ENCODE measurements at places on chromosomes 6 and 20.

GRCh38 chr6:44969446-44970185, 358.5 kb upstream of the RUNX2 start:
- DNase-seq = no peak

DNA sequence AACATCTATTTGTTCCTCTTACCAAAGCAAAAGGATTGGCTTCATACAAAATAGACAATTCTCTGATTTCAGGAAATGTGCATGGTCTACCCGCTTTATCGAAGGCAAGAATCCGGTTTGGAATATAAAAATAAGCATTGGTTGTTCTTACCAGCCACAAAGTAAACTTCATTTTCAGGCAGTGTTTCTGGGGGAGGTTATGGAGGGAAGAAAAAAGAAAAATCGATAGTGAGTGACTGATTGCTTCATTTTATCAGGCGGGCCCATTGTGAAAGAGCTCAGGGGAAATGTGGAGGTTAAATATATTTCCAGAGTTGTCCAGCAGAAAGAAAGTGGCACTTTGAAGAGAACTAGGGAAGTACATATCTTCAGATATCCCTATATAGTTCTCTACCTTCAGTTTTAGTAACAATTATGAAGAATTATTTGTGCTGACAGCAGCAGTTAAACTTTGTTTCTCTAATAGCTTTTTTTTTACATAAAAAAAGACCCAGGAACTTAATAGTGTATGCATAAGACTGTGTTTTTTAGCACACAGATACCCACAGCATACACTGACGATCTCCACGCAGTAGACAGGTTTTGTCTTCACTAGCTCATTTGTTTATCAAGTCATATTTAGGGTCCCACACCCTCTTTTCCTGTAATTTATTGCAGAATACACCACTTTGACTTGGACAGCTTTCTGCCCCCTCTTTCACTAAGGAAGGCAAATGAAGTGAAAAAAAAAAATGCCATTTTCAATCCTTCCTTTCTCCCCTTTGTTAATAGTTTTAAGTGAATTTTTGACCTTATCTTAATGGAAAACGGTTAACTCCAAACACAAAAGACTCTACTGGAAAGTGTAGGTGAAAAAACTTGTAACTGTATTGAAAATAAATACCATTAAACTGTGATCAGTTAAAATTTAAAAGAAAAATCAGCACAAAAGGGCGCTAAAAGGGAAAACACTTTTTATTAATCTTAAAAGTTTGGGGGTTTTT, 2.9 kb downstream of the POU3F2 start:
- no peak for DNase-seq

GRCh38 chr6:3426091-3426926, 30.5 kb downstream of the SLC22A23 start:
- no peak for DNase-seq

DNA sequence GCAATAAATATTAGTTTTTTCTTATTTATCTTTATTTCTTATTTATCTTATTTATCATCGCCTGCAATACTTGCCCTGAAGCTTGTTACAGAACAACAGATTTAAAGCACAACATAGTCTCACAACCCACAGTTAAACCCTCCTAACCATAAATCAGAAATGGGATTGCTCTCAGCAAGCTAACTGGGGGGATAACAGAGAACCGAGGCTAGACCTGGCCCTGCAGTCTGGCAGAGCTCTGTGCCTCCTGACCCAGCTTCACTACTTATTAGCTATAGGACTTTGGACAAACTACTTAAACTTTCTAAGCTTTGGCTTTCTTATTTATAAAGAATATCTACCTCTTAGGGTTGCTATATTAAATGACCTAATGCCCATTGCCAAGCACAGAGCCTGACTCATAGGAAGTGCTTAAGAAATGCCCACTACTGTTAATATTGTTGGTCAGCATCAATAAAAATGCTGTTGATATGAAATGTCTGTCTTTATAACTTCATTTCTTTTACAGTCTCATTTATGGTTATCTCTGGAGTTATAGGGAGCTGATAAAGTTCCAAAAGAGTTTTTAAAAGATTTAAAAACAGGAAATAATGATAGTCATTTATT, 87.9 kb upstream of the BEND6 start:
- DNase-seq = no peak

GRCh38 chr20:44911264-44911921, 1.5 kb downstream of the PABPC1L start:
- DNase-seq = peak; percentile 28

DNA sequence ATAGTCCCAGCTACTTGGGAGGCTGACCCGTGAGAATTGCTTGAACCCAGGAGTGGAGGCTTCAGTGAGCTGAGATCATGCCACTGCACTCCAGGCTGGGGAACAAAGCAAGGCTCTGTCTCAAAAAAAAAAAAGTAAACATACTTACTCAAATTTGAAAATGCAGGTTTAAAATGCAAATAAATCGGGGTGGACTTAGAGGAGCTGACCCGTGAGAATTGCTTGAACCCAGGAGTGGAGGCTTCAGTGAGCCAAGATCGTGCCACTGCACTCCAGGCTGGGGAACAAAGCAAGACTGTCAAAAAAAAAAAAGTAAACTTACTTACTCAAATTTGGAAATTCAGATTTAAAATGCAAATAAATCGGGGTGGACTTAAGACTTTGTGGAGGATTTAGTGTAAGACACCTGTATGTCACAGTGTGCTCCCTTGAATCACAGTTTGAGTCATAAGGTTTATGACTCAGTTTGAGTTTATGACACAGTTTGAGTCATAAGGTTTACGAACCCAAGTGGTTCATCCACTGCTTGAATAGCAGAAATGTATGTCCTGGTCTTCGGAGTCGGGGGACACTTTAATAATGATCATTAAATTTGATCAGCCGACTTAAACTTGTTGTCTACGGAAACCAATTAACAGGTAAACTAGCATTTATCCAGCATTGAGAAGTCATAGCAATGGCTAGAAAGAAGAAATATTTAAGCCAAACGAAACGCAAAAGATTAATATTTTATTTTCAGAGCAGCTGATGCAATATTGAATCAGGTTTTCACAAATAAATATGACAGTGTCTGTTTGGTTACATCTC, 6.8 kb upstream of the MRPS10 start:
- no peak for DNase-seq

DNA sequence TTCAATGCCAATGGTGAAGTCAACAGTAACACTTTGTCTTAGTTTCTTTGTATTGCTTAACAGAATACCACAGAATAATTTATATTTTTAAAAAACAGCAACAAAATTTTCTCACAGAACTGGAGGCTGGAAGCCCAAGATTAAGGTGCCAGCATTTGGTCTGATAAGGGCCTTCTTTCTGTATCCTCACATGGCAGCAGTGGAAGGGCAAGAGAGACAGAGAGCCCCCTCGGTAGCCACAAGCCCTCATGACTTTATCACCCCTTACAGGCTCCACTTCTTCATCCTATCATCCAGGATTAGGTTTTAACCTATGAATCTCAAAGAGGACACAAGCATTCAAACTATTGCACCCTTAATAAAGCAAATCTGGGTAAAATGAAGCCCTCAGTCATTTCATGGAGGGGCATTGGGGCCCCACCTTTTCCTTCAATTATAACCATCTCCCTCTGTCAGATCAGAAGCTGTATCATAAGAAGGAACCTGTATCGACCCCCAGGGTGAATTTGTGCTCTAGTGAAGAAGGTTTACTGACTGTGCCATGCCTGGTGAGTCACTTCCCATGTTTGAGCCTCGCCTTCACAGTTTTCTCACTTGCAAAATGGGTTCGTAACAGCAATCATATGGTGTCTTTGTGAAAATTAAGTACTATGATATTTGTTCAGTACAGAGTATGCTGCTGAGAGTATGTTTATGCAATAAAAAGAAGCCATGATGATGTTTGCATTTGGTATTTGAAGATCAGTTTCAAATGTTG, 178.2 kb downstream of the LRFN2 start:
- no peak for DNase-seq

GRCh38 chr6:112013051-112013450, 40.9 kb upstream of the CCN6 start:
- DNase-seq = no peak

GRCh38 chr20:6509374-6509773, 258.1 kb upstream of the BMP2 start:
- no peak for DNase-seq

DNA sequence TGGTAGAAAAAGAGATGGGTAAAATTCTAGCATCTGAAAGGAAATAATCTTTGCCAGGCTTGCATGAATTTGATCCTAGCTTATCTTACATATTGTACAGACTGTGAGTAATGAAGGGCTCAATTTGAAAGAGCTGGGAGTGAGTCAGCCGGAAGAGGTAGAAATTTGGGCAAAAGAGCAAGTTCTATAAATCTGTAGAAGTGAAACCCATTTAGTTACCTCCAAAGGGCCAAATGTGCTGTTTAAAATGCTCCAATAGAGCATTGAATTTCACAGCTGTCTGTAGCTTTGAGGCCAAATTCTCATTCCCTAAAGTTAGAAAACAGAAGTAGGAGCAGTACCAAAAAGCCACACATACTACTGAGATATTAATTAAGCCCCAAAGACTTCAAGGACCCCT, 466.1 kb downstream of the BTBD3 start:
- DNase-seq = no peak

DNA sequence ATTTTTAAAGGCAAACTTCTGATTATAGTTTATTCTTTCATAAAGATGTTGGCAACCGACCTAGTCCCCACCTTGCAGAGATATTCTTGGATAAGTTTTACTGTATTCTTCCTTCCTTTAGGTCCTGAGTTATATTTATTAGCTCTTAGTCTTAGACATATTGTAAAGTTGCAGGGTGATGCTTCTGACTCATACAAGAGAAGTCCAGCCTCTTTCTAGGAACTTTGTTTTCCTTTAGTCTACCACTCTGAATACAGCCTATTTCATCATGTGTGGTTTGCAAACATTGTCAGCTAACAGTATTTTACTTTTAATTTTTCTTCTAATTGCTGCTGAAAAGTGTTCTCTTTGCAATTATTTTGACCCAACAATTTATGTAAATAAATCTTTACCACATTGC, 686.7 kb downstream of the COL12A1 start:
- no peak for DNase-seq

DNA sequence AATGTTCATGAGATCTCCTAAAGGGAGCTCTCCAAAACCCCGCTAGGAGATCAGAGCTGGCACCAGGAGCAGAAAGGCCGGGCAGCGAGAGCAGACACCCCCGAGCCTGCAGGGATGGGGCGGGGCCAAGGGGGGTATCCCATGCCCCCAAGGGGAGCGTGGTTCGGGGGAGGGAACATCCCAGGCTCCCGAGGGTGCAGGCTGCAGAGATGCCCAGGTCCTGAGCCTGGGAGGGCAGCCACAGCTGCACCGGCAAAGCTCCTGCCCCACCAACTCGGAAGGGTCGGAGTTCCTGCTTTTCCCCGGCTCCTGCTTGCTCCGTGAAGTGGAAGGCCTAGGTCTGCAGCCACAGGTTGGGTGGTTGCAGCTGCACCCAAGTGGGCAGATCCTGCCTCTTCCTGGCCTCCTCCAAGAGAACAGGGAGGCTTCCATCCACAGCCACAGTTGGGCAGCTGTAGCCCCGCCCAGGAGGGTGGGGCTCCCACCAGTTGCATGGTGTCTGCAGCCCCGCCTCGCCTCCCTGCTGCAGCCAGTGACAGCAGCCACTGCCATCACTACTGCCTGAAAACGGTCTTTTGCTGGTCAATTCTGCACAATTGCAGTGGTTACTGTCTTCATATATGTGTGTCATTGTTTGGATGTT, 13.4 kb upstream of the GMNN start:
- no peak for DNase-seq

DNA sequence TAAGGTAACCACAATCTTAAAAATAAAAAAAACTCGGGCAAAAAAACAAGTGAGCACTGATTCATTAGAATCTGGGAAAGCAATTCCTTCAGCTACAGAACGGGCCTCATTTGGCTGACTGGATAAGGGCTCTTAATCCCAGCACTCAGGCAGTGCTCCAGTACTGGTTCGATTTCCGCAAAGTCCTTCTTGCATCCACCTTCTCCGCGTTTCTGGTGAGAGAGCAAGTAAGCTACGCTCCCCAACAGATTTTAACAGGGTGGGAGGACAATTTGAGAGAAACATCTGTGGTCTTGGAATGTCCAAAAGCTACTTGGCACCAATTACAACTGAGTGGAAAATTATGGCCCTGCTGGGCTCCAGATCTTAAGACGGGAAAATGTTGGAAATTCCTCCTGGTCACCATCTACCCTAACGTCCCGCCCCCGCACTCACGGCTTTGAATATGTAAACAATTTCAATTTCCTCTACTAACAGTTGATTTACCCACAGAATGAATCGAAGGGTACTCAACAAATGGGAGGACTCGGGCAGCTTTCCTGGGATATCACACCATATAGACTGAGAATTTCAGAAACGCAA, 18.1 kb upstream of the ZSCAN9 start:
- no peak for DNase-seq

DNA sequence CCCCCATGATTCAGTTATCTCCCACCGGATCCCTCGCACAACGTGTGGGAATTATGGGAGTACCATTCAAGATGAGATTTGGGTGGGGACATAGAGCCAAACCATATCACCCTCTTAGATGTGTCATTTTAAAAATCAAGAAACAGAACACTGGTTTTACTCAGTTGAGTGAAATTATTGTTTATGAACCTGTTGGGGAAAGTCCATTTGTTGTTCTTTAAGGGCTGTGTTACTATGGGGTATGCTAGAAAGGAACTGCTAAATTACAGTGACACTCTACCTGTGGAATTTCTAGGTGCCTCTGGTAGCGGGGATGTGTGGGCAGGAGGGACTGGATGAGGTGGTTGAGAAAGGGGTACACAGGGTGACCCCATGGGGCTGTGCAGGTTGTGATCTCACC, 28.9 kb downstream of the STX11 start:
- no peak for DNase-seq

GRCh38 chr6:36149476-36149875, 19.2 kb downstream of the MAPK13 start:
- DNase-seq = no peak

GRCh38 chr6:105364243-105364642, 38.6 kb downstream of the PREP start:
- DNase-seq = no peak

GRCh38 chr6:56725254-56725653, 82.6 kb upstream of the DST start:
- no peak for DNase-seq

DNA sequence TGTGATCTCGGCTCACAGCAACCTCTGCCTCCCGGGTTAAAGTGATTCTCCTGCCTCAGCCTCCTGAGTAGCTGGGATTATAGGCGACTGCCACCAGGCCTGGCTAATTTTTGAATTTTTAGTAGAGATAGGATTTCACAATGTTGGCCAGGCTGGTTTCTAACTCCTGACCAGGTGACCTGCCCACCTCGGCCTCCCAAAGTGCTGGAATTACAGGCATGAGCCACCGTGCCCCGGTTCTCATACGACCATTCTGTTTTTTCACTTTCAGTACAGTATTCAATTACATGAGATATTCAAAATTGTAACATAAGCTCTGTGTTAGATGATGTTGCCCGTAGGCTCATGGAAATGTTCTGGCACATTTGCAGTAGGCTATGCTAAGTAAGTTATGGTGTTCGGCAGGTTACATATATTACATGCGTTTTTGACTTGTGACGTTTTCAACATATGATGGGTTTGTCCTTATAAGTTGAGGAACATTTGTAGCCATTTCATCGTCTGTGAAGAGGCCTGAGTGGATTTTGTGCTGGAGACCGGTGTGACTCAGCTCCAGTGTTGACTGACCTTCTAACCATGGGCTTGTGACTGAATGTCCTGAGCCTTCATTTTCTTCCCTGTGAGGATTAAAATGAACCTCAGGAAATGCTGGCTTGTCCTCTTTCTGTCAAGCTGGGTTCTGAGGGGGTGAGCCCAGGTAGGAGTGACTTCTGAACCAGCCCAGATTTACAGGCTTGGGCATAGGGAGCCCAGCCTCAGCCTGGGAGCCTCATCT, 12.2 kb downstream of the PPARD start:
- DNase-seq = no peak

- DNase-seq = no peak
Observed at GRCh38 chr6:80250391-80250997, 144.0 kb downstream of the BCKDHB start.

- DNase-seq = no peak
Observed at GRCh38 chr6:45697605-45698004, 318.1 kb downstream of the CLIC5 start.

Measured in stimulated activated CD4-positive, alpha-beta T cell treated with anti-CD3 and anti-CD28 coated beads, Interleukin-4, amount 100 ng/mL, for 4 hours (primary cell).